ENCODE measurements at places on chromosomes 2 and 18.

DNA sequence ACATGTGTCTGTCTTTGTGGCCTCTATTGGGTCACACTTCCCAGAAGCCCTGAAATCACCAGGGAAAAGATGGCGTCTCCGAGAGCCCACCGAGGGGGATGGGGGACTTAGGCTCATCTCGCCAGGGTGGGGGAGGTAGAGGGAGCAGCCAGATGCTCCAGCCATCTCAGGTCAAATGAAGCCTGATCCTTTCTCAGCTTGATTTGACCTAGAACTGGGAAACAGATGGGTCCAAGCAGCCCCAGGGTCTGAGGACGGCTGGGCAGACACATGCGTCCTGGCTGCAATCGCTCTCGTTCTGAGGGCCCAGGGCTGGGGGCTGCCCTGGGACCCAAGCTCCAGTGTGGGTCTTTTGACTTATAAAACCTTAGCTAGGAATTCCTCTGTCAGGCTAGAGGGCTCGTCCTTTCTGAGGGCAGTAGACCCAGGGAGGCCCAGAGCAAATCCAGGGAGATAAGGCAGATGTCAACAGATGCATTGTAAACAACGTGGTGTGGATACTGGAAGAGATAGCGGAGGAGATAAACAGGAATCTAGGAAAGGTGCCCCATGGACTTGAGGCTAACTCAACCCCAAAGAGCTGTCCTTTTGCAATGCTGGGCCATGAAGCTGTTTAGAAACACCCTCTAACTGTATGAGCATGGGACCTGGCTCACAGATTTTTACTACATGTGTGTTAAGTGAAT lies 127.7 kb downstream of the MYCN start:
- DNase-seq = no peak

GRCh38 chr2:3041246-3041645 lies 336.4 kb downstream of the EIPR1 start:
- no peak for DNase-seq

- no peak for DNase-seq
These were observed 15.4 kb downstream of the C2orf81 start for GRCh38 chr2:74406035-74406434.

DNA sequence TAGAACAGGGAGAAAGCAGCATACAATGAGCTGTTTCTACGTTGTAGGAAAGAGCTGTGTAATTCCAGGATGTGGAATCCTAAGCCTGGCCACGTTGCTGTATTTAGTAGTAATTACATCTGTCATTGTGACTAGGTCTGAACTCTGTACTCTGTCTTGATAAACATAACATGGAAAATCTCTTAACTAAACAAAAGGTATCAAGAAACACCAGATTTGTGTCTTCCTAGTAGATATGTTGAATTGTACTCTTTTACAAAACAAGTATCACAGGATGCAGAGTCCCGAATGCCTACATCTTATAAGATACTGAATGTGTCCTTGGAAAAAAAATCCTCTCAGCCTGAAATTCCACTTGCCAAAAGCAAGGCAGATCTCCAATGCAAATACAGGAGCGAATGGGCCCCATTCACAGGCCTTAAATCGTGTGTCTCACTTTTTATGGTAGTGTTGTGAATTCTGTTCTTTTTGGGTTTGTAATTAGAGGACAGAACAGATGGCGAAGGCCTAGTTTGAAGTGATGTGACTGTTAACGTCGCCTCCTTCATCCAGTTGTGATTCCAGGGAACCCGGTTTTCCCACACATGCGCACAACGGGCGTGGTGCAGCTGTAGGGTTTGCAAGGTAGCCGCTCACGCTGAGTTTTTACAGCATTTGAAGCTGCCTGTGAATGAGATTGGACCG lies 246.5 kb downstream of the GBX2 start:
- DNase-seq = no peak

DNA sequence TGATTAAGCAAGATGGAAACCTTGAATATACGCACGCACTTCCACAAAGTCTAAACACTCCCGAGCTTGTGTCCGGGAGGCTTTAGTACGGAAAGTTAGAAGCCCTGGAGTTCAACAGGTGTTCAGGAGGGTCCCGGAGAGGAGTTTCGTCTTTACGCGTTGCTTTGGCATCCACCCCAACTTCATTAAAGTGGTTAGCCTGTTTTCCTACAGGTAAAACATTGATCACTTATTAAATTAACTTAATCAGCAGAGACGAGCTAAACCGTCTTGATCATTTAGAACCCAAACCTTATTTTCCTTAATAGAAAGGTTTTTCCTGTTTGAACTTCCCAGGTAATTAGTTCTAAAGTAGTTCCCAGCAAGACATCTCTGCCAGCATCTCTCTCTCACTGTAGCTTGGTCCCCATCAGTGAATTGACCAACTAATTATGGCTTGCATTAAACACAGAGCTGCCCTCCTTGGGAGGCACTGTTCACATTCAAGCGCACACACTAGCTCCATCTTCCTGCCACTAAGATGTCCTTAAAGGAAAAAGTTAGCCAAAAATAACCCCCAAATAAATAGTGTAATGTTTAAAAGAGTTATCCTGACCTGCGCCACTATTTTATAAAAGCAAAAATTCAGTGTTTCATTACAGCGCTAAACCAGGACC lies 1.4 kb downstream of the NPAS2 start:
- DNase-seq = no peak

DNA sequence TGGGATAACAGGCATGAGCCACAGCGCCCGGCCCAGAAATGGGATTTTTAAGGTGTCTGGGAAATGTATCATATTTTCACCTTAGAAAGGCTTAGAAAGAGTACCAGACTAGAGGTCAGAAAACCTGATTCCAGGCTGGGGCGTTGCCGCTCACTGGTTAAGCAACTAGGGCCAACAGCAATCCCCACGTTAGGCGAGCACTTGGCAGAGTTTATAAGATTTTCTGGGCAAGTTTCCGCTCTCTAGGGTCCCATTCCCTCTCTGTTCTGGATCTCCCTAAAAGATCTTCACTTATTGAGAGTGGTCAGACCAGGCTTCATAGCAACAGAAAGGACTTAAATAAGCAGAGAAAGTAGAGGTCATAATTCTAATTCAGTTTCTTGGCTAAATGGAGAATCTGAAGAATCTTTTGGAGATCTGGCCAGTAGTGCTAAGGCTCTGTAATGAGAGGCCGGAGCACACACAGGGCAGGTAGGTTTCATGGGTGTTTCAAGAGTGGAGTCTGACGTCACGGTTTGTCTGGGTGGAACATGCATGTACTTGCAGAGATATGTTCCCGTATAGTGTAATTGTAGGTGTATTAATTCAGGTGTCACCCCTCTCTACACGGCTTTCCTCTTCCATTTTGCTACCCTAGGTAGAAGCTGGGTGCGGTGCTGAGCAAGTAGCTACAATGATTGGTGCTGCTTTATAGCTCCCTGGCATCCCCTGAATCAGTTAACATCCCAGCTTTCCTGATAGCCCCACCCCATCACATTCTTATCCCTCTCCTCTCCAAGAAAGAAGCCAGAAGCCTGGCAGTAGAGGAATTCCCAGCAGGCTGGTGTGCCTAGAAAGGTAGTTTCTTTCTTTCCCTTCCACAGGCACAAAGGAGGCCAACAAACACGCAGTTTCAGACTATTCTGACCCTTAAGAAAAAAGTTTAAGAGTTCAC lies 4.4 kb upstream of the SMAD7 start:
- no peak for DNase-seq

Data from stimulated activated CD8-positive, alpha-beta memory T cell treated with anti-CD3 and anti-CD28 coated beads, Interleukin-4, amount 100 ng/mL, for 4 hours (primary cell).